ENCODE measurements at places on chromosomes 13 and 19. TPM values are rescaled to one million over a fixed set of nuclear protein-coding genes. Genes with fewer than 3 reads are reported as not detected.
A peak's percentile ranks its signal among the peaks of the same experiment; 100 is the strongest.

- DNase-seq = no peak
Observed at GRCh38 chr13:93466502-93467036, 240.0 kb downstream of the GPC6 start.

GRCh38 chr13:113962386-113962785 is 11.5 kb downstream of the C13orf46 start:
- DNase-seq = no peak

- DNase-seq = no peak
Observed at GRCh38 chr19:3033595-3034405, 4.7 kb upstream of the TLE2 start.

The MCEMP1 gene
- not detected for total RNA-seq

DNA sequence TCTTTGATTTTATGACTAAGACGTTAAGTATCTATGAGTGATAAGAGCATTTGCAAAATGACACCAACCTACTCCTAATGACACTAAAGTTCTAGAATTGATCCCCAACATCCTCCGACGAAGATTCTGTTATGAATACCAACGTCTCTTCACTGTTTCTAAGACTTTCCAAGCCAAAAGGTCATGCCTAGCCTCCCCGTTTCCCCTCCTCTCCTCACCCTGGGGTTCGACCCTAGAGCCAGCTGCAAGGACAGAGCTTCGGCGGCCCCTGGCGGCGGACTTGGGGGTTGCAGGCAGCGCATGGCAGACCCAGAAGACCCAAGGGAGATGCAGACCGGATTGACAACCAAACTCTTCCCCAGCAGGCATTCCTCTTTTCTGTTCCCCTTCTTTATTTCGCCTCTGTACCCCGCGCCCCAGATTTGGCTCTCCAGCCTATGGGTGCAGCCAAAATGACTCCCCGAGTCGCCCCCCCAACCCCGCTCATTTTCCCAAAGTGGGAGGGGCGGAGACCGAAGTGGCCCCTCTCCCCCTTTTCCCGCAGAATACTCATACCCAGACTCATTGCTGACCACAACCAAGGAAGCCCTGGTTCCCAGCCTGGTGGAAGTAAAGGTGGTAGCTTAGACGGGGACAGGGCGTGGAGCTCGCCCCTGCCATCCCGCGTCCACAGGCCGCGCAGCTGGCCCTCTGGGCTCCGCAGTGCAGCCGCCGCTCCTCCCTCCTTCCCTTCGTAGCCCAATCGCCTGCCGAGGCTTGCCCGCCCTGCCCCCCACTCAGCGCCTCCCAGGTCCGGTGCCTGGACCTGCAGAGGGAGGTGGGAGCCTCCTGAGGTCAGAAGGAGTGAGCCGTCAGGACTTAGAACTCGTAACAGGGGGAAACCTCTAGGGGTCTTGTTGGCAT is 4.1 kb upstream of the EML2 start:
- peak; percentile 83 for DNase-seq

The ZNF253 gene
- 2.3 TPM for total RNA-seq

GRCh38 chr19:34104096-34104495 is 68.2 kb upstream of the LSM14A start:
- no peak for DNase-seq

The FXYD5 gene
- 20.3 TPM for total RNA-seq

- DNase-seq = no peak
Observed at GRCh38 chr19:48484931-48485612, 15.9 kb downstream of the CYTH2 start.

DNA sequence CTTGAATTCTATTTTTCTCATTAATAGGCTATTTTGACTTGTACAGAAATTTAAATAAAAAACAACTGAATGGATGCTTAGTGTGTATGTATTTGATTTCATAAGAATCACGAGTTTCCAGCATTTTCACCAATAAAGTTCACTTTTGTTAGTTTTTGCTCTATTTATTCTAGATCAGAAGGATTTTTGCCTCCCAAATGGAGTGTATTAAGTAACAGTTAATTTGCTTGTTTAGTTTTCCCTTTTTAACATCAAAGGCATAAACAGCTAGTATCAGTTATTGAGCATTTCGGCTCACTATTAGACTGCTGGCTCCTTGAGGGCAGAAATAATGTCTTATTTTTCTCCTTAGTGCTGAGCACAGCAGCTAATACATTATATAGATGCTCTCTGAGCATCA is 414.1 kb downstream of the FGF9 start:
- no peak for DNase-seq
